Testis (tissue), 5 donors: ENCODE measurements at places on chromosomes 5 and 9. TPM values are rescaled to one million over a fixed set of nuclear protein-coding genes. Genes with fewer than 3 reads are reported as not detected.

- no peak for DNase-seq
Observed at GRCh38 chr9:130159915-130160670, 12.1 kb upstream of the NCS1 start.

The CORO2A gene
- 46.3 TPM for total RNA-seq

DNA sequence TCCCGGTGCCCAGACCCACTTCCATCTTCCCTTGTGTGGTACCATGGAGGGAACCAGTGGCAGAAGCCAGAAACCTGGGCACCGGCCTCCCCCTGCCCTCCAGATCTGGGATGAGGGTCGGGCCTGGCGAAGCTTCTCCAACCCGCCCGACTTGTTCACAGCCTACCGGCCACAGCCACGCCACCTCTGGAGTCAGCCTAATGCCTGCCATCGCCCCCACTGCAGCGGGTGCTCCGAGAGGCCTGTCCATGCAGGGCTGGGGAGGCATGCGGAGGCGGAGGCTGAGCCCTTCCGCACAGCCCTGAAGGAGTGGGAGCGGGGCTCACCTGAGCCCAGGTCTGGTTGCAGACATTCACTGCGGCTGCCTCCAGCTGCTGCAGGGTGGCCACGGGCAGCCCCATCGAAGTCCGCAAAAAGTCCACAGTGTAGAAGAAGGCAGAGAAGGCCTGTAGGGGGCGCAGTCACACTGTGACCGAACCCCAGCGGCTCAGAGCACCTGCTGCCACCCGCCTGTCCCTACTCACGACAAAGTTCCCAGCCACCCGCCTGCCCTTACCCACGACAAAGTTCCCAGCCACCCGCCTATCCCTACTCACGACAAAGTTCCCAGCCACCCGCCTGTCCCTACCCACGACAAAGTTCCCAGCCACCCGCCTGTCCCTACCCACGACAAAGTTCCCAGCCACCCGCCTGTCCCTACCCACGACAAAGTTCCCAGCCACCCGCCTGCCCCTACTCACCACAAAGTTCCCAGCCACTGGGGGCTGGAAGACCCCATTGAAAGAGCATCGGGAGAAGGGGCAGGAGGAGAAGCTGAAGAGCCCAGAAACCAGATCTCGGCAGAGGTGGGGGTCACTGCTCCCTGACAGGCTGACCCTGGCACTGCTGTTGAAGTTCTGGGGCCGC lies 3.8 kb upstream of the NPDC1 start:
- DNase-seq: peak; percentile 76

The TMEM252 gene
- not detected for total RNA-seq

The OMD gene
- total RNA-seq: 1.1 TPM

DNA sequence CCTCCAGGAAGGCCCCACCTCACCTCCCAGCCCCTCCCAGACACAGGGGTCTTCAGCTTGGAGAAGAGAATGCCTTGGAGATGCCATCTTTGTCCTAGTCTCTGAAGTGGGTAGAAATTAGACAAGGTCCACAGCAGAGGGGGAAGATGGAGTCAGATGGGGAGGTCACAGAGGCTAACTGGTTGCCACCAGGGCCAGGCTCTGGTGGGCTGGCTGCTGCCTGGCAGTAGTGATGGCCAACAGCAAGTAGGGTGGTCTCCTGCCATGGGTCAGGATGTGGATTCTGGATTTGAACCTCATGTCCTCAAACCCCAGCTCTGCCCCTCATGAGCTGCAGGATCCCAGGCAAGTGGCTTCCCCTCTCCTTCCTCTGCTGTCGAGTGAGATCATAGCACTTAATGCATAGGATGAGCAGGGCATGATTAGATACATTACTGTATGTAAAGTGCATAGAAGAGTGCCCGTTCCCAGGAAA lies 38.7 kb upstream of the NEK6 start:
- no peak for DNase-seq

The TAS2R1 gene
- total RNA-seq: 0.50 TPM

DNA sequence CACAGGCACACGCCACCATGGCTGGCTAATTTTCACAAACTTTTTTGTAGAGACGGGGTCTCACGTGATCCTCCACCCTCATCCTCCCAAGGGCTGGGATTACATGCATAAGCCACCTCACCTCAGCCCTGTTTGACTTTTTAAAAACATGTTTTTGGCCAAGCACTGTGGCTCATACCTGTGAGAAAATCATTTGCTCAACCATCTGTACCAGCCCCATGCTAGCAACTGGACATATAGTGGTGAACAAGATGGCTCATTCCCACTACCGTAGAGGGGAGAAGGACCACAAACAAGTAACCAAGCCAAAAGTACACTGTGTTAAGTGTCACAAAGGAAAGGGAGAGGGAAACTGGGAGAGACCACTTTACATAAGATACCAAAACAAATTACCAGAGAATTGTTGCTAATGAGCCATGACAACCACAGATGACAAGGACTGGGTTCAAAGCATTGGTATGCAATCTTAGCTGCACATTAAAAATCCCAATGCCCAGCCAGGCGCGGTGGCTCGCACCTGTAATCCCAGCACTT lies 19.2 kb downstream of the PPP2CA start:
- DNase-seq: no peak

- DNase-seq: no peak
Observed at GRCh38 chr5:43967165-43967564, 364.2 kb downstream of the NNT start.

The FOXD4 gene
- 0.50 TPM for total RNA-seq

The DMRT3 gene
- total RNA-seq: 11.8 TPM

GRCh38 chr5:180301253-180301652 lies 9.4 kb upstream of the MAPK9 start:
- DNase-seq: no peak

- peak; percentile 65 for DNase-seq
Observed at GRCh38 chr9:109035684-109036423, 22.6 kb upstream of the CTNNAL1 start.

DNA sequence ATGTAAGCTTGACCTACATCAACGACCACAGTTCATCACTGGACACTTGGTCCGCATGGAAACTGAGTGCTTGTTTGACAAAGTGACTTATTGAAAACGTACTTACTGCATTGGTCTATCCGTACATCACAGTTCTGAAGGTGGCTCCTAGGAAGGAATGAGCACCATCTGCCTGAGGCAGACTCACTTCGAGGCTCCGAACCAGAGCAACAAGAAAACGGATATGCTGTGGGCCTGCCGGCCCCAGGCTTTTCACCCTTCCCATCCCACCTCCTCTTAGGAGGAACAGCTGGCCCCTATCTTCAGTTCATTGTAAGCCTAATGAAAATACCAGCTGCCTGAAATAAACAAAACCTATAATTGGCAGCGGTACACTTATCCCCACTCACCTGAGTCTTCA lies 67.2 kb upstream of the TSLP start:
- DNase-seq: no peak

- DNase-seq: peak; percentile 42
Observed at GRCh38 chr9:6106711-6107339, 91.4 kb upstream of the RANBP6 start.

The PTPN3 gene
- total RNA-seq: 8.1 TPM

DNA sequence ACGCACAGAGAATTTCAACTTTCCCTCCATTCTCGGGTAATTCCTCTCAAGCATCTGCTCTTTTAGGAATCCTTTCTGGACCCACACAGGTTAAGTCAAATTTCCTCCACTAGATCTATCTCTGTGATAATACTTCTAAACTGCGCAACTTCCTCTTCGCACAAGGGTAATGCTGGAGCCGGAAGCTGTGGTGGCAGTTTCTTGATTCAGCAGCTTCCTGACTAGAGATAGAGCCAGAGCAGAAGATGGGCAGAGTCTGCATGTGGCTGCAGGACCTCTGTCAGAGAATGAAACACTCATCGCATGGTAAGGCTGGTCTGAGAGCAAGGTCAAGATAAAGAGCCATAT lies 11.1 kb upstream of the CDC42SE2 start:
- DNase-seq: peak; percentile 55

DNA sequence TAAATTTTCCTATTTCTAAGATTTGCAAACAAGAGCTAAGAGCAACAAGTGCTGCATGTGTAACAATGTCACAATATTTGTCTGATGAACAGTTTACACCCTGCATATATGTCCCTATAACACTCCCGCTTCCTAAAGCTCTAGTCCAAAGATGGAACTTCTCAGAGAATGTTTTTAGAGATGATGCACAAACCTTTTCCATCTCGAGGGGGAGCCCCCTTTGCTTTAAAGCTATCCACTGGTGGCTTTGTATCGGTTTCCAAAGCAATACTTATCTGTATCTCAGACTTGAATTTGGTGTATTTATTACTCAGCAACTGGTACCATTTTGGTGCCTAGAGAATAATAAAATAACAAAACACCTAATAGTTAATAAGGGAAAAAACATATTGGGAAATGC lies 11.0 kb downstream of the CEP120 start:
- no peak for DNase-seq

The PCAT7 gene
- total RNA-seq: 5.4 TPM

DNA sequence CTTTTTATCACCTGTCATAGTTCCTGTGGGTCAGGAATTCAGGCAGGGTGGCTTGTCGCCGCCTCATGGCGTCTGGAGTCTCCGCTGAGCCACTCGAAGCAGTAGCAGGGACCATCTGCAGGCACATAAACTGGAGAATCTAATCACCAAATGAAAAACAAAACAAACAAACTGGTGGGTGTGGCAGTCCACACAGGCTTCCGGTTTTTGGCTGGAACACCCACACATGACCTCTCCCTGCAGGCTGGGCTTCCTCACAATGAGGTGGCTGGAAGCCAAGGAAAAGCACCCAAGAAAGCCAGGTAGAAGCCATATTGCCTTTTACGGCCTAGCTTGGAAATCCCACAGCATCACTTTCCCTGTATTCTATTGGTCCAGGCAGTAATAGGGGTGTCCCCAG lies 197.0 kb downstream of the SYK start:
- DNase-seq: no peak

DNA sequence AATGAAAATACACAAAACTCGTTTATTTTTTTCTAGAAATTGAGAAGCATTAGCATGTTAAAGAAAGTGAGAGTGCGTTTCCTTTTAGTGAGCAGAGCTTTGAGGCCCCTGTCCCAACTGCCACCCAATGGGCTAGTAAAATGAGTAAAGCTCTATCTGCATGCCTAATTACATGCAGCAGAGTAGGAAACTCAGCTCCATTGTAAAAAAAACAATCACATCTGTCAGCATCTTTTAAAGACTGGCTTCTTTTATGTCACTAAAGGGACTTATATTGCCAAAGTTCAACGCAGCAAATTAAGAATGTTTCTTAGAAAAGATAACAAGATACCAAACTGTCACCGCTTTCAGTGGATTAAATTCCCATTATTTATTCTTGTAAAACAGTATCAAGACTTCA lies 154.0 kb downstream of the SNCAIP start:
- no peak for DNase-seq

- peak; percentile 49 for DNase-seq
Observed at GRCh38 chr5:140043508-140043872, 391 bp upstream of the NRG2 start.

The KLF4 gene
- total RNA-seq: 61.1 TPM

GRCh38 chr5:55577353-55578060 lies 42.7 kb upstream of the PLPP1 start:
- peak; percentile 58 for DNase-seq

GRCh38 chr9:129416821-129417539 lies 203.9 kb downstream of the C9orf50 start:
- no peak for DNase-seq

GRCh38 chr5:159504857-159505304 lies 174.6 kb upstream of the IL12B start:
- peak; percentile 31 for DNase-seq

GRCh38 chr9:27151693-27152404 lies 42.8 kb downstream of the TEK start:
- DNase-seq: peak; percentile 20

DNA sequence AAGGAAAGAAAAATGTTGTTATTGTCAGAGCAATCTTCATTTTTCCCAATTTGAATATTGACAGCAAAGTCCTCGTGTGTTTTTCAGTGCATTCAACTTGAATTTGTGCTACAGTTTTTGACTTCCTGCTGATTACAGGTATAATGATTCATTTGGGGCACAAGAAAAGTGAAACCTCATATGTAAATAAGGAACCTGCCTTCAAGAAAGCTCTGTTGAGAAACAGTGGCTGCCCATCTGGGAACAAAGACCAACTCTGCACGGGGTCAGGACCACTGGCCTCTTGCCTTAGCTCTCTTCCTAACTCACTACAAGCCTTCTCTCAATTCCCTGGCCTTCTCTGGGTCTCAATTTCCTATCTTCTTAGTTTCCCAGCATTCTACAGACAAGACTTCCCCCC lies 21.0 kb downstream of the TIMD4 start:
- DNase-seq: no peak

The PRLR gene
- 6.3 TPM for total RNA-seq

- DNase-seq: no peak
Observed at GRCh38 chr9:18923671-18924430, 109.2 kb downstream of the SAXO1 start.

The ZFP2 gene
- total RNA-seq: 10.4 TPM

DNA sequence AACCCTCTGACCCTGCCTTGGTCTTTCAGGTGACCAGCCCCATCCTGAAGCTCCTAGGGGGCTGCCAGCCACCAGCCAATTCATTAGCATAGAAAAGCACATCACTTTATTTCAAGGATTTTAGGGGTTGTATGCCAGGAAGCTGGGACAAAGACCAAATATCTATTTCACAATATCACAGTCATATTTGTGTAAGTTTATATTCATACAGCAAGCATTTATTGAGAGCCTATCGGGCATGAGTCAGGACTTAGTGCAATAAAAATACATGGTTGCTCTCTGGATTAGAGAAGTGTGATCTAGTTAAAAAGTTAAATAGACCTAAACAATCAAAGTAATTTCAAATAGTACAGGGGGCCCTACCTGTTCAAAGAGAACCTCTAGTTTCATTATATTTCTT lies 113.8 kb downstream of the ERCC6L2 start:
- DNase-seq: no peak

The DOK3 gene
- total RNA-seq: 10.7 TPM

GRCh38 chr5:65612298-65612907 lies 11.7 kb downstream of the TRIM23 start:
- DNase-seq: no peak

DNA sequence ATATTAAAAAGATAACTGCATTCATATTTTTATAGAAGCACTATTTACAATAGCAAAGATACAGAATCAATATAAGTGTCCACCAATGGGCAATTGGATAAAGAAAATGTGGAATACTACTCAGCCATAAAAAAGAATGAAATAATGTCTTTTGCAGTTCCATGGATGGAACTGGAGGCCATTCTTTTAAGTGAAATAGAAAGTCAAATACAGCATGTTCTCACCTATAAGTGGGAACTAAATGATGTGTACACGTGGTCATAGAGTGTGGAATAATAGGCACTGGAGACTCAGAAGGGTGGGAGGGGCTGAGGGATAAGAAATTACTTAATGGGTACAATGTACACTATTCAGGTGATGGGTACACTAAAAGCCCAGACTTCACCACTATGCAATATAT lies 53.2 kb downstream of the DENND1A start:
- DNase-seq: no peak

The SH3TC2 gene
- 136 TPM for total RNA-seq

The TEX48 gene
- 44.0 TPM for total RNA-seq
